ENCODE measurements at places on chromosomes 1 and 21.

GRCh38 chr1:90114521-90115141 lies 119.7 kb downstream of the ZNF326 start:
- DNase-seq, result peak; percentile 5

- DNase-seq, result no peak
These were observed 584.1 kb downstream of the PTPRU start for GRCh38 chr1:29820401-29820800.

- peak; percentile 70 for DNase-seq
These were observed 27.3 kb upstream of the MED18 start for GRCh38 chr1:28301368-28302174.

DNA sequence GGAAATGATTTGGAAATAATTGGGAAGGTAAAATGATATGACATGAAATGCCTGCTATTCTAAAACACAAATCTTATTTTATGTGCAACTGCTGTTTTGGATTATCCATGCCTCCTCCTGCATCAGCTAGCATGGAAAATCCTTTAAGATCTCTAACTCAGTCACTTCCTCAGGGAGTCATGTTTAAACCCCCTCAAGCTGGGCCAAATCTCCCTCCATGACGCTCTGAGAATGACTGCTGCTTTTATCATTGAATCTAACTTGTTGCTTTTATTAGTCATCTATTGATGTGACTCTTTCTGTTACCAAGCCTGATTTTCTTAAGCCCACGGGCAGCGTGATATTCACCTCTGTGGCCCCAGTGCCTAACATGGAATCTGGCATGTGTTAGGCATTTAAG lies 324.8 kb downstream of the DISC1 start:
- DNase-seq, result no peak

DNA sequence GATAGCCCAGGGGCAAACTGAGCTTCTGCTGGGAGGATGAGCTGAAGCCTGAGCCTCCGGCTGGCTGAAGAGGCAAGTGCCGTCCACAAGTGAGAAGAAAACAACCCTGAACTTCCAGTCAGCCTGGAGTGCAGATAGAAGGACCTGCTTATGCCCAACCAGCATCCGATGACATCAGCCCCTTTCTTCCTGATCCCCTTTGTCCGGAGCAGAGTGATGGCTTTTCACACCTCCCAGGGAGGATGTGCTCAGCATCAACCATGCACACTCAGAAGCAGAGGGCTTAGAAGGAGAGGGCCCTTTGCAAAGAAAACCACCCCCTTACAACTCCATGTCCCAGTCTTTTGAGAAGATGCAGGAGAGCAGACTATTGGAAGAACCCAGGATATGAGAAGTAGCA lies 23.7 kb upstream of the REG4 start:
- no peak for DNase-seq

DNA sequence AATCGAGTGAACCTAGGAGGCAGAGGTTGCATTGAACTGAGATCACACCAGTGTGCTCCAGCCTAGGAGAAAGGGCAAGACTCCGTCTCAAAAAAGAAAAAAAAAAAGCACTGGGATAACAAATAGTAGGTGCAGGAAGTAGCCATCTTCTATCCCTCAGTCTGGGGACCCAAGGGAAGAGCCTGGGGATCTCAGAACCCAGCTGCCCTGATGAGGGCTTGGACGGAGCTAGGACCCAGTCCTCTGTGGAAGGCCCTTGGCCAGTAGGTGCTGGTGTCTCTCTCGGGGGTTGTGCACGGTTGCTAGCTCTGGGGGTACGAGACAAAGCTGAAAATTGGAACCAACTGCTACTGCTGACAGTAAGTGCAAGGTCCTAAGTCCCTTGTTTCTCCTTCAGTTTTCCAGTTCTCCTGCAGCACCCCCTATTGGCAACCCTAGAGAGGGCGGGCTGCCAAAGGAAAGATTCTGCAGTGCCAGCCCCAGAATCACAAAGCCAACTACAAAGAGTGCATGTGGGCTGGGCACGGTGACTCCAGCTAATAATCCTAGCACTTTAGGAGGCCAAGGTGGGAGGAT lies 57.6 kb upstream of the KIF1B start:
- peak; percentile 54 for DNase-seq

GRCh38 chr1:206714331-206715058 lies 29.8 kb downstream of the MAPKAPK2 start:
- DNase-seq, result no peak

GRCh38 chr1:182200025-182200812 lies 138.7 kb upstream of the ZNF648 start:
- no peak for DNase-seq

DNA sequence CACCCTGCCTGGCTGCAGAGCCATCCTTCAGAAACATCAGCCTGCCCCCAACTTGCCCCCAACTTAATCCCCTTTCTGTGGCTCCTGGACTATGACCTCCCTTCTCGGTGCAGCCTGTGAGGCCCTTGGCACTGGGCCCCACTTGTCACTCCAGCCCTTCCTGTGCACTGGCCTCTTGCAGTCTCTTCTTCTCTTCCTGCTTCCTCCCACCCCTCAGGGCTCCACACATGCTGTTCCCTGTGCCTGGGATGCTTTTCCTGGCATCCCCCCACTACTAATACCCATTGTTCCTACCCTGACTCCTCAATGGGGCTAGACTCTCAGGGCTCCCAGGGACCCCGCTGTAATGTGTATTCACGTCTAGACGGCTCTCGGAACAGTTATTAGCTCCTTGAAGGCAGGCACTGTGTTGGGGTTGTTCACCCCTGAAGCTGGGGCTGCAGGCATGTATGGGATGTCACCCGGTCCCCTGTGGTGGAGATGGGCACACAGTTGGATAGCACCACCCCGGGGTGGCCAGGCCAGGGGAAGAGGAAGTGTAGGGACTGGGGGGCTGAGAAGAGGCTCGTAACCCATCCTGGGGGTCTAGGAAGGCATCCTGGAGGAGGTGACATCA lies 4.5 kb downstream of the LDLRAD1 start:
- no peak for DNase-seq

DNA sequence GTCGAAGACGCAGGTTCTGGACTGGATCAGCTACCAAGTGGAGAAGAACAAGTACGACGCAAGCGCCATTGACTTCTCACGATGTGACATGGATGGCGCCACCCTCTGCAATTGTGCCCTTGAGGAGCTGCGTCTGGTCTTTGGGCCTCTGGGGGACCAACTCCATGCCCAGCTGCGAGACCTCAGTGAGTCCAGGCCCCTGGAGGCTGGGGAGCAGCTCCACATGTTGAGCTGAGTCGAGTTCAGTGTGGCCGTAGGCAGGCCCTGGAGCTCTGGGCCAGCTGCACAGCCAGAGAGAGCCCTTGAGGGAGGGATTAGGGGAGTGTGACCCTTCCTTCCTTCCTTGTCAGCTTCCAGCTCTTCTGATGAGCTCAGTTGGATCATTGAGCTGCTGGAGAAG lies 1.6 kb downstream of the ELF3 start:
- DNase-seq, result no peak

- DNase-seq, result no peak
These were observed 3.8 kb upstream of the HPCAL4 start for GRCh38 chr1:39695016-39695415.

DNA sequence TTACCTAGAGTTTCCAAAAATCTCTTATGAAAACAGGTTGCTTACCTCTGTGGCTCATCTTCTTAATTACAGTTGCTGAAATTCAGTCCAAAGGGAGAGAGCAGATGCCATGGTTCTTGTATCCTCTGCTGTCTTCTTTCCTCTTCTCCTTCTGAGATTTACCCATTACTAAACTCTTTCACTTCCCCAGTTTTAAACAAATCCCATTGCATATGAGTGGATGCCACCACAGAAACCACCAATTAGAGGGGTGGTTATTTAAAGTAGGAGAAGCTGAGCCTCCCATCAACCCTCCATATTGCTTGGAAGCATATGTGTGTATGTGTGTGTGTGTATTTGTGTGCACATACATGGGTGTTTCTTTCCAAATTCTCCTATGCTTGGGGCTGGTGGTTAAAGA lies 128.5 kb upstream of the KCNK1 start:
- no peak for DNase-seq

DNA sequence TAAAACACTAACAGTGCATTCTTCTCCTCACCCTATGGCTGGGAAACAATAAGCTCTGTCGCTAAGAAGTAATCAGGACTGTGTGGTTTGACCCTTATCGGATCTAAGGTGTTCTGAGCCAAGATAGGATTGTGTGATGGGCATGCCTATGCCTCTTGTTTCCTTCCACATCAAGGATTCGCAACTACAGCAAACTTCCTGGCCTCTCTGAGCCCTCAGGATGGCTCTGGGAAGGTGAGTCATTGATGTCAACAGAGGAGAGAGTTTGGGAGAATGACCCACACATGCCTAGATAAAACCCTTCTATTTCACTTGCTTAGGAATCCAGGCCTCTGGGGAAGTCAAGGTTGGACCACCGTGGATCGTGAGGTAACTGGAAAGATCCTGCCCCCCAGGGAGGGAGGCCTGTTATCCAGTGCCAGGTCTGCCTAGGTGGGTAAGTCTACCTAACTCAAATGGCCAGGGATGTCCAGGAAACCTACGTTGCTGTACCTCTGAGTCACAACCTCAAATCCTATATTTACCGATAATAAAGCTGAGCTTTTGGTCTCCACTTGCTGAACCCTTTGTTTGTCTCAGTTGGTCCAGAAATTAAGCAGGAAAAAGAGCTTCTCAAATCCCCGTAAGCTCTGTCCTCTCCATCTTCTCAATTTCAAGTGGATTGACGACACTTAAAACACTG lies 27.4 kb downstream of the TIAM1 start:
- DNase-seq, result no peak

DNA sequence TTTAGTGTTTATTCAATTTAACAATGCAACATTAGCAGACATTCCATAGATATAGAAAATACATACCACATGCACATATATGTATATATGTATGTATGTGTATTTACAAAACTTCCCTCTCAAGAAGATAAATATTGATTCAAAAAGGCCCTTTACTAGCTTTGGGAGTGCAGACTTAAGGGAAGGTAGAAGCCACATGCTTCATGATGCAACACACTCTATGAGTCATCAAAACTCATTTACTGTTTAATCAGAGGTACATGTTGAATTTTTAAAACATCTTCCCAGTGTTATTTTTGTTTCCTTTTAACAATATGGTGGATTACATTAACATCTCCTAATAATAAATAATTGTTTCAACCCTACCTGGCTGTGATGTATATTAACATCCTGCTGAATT lies 61.4 kb upstream of the KIRREL1 start:
- no peak for DNase-seq

GRCh38 chr1:1777583-1777899 lies 729 bp downstream of the NADK start:
- no peak for DNase-seq

- no peak for DNase-seq
These were observed 225.4 kb downstream of the RHOU start for GRCh38 chr1:228960705-228961104.

GRCh38 chr21:34035619-34036354 lies 37.6 kb upstream of the MRPS6 start:
- no peak for DNase-seq

Measured in T47D (cell line).